CD4-positive, alpha-beta T cell treated with Interleukin-10 for 1 hour (primary cell): ENCODE measurements at places on chromosomes 5 and 9.

GRCh38 chr9:27029186-27029585 lies 23.7 kb upstream of the LRRC19 start:
- DNase-seq = no peak

GRCh38 chr9:94925751-94926430 lies 199.4 kb downstream of the AOPEP start:
- DNase-seq = no peak

DNA sequence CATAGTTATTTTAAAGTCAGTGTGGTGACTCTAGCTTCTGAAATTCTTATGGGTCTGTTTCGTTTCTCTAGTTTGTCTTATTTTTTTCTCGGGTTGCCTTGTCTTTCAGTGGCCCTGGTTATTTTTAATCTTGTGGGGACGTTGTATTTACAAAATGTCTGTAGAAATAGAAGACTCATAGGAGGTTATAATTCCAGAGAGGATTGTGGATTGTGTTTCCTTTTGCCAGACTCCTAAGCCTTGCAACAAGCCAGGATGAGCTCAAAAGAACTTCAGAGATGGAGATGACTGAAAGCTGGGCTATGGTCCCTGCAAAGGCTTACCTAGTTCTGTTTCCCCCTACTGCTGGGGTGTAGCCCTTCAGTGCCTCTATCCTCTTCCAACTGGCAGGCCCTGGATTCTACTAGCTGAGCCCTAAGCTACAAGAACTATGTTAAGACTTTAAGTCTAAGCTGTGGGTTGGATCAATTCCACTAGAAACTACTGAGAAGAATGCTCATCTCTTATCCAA lies 32.2 kb upstream of the LECT2 start:
- DNase-seq = no peak

DNA sequence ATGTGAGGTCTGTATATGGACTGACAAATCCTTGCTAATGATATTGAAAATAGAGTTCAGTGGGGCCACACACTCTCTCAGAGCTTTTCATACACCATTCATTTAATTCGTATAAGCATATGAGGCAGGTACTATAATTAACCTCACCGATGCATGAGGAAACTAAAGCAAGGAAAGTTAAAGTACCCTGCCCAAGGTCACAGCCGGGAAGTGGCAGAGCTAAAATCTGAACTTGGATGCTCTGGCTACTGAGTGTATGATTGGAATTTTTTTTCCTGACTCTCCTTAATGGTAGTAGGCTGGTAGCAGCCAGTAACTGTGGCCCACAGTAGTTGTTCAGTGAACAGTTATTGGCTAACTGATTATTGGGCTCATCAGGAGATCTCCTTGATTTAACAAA lies 135.3 kb downstream of the NUDT12 start:
- DNase-seq = no peak

DNA sequence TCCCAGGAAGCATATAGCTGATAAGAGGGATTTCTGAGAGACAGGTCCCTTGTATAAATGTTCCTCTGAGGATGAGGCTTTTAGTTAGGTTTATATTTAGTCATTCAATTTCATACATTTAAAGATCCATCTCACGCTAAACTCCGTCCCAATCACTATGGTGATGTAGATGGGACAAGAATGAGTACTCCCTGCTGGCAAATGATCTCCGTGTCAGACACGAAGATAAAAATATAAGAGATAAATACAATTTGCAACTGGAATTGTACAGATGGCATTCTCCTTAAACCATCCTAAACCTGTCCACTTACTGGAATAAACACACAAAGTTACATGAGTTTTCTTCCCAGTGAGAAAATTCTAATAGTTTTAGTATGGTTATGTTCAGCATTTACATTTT lies 233.0 kb downstream of the PRR16 start:
- DNase-seq = no peak

DNA sequence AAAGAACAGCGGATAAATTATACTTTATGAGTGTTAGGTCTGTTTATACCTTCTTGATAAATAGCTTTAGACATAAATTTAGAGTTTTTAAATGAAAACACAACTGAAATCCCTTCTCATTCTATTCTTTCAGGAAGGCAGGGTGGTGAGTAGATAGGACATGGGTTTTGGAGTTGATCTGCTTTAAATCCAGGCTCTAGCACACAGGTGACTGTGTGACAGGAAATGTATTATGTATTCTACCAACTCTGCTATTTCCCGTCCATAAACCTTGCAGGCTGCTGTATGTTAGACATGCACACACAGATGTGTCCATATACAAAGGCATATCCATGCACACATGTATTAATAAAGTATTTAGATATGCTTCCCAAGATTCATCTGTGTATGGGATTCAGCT lies 19.3 kb upstream of the CARTPT start:
- DNase-seq = no peak
